Fibroblast of the aortic adventitia (primary cell): ENCODE measurements at places on chromosomes 3 and 15. TPM values are rescaled to one million over a fixed set of nuclear protein-coding genes. Genes with fewer than 3 reads are reported as not detected.

SETMAR gene
- total RNA-seq: 12.6 and 25.4 TPM in 2 replicates

WNT5A gene
- total RNA-seq: 5.8 and 42.4 TPM in 2 replicates

RPSA gene
- 514 and 1,413 TPM in 2 replicates for total RNA-seq

ARL6IP5 gene
- 108 and 177 TPM in 2 replicates for total RNA-seq

CCK gene
- 2.3 TPM in 1 of 2 replicates, not detected in the other for total RNA-seq

FAN1 gene
- total RNA-seq: 12.3 and 17.8 TPM in 2 replicates

SLC9A9 gene
- 23.8 and 32.8 TPM in 2 replicates for total RNA-seq

KBTBD13 gene
- not detected in 2 replicates for total RNA-seq

KIF15 gene
- 0.98 and 17.1 TPM in 2 replicates for total RNA-seq

OR5AC2 gene
- total RNA-seq: not detected in 2 replicates

SKOR1 gene
- total RNA-seq: 0.08 and 0.09 TPM in 2 replicates
